Astrocyte of the hippocampus (primary cell): ENCODE measurements at places on chromosomes 6 and 20.

DNA sequence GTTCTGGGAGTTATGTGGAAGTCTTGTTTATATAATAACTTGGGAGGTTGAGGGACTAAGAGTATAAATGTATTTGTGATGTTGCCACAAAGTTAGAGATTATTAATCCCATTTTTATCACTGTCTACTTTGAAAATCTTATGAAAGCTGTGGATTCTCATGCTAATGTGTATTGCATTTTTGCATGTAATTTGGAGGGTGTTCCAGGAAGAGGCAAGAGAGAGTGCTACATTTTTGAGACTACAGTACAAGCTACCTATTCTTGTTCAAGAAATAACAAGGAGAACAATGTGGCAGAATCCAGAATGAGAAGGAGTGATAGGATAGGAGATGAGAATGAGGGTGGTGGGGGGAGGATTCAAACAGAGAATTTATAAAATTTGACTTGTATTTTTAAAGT, 34.9 kb downstream of the VTA1 start:
- DNase-seq = no peak

GRCh38 chr20:10897336-10897735, 223.5 kb upstream of the JAG1 start:
- no peak for DNase-seq

GRCh38 chr6:99746261-99746895, 139.7 kb downstream of the PRDM13 start:
- peak; percentile 80 for DNase-seq

DNA sequence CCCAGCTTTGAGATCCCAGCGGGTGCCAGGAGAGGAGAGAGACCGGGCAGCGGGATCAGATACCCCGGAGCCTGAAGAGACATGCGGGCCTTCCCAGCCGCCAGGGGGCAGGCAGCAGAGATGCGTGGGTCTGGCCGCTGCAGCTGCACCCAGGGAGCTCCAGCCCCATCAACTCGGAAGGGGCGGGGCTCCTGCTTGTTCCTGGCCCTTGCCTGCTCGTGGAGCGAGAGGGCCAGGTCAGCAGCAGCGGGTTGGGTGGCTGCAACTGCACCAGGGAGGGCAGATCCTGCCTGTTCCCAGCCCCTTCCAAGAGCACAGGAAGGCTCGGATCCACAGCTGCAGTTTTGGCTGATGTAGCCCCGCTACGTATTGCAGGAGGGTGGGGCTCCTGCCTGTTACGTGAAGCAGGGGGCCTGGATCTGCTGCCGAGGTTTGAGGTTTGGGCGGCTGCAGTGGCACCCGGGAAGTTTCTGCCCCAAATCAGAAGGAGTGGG, 532.8 kb downstream of the RFPL4B start:
- DNase-seq = peak; percentile 62

DNA sequence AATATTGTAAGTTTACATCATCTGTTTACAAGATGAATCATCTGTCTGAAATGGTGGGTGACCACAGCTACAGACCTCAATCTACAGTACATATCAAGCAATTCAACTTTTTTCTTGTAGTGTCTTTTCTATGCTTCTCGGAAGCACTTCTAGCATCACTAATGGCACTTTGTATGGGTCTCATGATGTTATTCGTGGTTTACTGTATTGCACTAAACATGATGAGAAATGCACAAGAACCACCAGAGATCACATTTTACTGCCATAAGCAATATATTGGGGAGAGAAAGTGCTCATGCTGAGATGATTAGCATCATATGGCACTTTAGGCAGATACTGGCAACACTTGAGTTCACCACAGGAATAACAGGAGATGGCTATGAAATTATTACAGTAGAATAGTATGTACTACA, 15.4 kb upstream of the BTBD3 start:
- peak; percentile 52 for DNase-seq

DNA sequence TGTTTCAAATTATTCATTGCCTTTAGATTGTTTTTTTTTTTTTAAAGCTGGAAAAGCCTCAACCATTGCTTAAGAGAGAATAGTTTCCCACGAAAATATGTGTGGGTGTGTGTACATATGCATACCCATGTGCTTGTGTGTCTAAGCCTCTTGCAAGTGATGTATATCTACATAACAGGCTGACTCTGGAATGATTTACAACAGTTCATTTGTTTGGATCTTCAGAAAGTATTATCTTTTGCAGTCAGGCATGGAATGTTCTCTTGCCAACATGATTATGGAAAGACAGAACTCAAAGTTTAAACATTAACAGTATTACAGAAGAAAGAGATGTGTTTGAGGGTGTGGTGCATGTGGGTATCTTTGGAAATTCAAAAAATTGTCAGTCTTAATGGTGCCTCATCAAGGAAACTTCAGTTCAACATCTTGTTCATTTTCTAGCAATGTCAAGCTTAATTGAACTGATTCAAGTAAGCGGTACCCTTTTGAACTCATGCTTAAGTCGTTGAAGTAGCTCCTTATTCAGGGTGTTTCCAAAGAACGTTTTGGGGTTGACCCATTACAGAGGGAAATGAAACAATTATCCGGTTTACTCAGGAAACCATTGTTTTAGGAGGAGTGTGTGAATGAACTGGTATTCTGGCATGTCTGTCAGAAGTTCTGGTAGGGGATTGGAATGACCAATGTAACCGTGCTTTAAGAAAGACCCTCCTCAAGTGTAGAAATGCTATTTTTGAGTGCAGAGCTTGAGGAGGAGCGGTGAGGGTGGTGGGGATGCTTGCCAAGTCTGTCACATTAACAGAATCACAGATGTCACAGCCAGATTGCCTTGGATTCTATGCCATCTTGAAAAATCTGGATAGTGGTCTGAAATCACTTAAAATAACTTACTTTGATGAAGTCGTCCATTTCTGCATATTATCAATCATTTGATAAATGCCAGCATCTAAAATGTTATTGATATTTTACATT, 60.3 kb downstream of the ADGRG6 start:
- no peak for DNase-seq

DNA sequence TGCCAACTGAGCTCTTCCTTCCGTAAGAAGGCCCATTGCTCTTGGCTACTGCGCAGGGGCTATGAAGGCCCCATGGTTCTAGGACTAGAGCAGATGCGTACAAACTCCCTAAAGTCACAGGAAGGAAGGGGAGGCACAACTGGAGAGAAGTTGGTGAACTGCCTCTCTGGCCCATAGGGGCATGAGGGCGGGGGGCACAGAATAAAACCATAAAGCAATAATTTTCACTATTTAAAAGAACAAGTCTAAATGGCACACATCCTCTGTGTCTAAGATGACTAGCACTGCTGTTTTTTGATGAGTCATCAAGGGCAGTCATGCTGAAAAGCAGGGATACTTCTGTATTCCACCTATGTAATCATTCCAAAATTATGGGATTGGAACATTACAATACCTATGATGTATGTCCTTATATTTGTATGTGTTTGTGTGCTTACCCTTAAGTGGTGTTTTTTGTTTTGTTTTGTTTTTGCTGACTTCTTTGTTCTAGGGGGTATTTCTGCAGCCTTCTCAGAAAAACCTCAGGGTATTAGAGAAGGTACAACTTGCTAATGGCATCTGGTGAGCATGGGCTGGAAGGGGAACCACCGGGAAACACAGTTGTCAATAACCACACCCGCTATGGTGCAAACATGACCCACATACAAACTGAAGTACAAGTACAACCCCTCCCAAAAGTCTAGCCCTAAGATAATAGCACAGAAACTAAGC, 36.9 kb downstream of the B4GALT5 start:
- peak; percentile 57 for DNase-seq

DNA sequence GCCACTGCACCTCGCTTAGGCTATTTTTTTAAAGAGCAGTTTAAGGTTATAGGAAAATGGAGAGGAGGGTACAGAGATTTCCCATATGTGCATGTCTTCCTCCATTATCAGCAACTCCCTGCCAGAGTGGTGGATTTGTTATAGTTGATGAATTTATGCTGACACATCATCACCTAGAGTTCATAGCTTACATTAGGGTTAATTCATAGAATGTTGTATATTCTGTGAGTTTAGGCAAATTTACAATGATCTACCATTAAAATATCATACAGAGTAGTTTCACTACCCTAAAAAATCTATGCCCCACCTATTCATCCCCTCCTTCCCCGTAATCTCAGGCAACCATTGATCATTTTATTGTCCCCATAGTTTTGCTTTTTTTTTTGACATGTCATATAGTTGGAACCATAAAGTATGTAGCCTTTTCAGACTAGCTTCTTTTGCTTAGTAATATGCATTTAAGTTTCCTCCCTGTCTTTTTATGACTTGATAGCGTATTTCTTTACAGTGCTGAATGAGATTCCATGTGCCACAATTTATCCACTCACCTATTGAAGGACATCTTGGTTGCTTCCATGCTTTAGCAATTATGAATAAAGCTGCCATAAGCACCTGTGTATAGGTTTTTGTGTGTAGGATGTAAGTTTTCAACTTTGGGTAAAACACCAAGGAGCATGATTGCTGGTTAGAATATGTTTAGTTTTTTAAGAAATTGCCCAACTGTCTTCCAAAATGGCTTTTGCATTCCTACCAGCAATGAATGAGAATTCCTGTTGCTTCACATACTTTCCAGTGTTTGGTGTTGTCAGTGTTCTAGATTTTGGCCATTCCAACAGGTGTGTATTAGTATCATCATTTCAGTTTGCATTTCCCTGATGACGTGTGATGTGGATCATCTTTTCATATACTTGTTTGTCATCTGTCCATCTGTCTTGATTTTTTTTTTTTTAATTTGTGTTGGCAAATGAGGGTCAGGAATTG, 60.2 kb downstream of the NCOA3 start:
- DNase-seq = no peak

DNA sequence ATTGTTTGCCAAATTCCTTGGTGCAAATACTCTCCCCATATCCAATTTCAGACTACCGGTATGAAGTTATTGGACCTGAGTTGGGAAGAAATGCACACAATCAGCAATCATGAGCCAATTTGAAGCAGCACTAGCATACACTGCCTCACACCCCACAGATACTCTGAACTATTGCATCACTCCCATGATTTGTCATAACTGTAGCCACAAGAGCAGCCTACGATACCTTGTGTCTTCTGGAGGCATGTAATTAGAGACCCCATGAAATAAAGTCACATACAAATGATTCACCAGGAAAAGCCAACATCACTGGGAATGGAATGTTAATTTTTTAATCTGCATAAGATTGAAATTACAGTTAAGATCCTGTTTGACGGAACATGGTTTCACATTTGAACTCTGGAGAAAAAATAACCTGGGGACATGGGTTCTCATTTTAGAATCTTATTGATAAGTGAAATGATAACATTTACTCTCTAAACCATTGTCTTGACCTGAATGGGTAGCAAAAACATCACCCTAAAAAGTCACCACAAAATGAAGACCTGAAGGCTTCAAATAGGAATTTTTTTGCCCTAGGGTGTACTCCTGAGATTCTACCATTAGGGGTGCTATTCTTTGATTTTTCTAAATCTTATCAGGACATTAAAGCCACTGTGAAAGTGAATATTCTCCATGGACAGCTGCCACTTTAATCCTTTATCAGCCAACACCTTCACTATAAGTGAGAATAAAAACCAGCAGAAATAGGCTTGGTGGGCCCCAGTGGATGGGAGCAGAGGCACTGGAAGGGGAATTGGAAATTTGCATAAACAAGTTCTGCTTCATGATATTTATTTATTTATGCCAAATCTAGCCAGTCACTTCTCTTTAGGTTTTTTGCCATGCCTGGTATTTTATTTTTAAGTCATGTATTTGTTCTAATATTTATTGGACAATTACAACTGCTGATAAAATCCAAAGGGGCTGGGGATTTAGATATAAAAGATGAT, 34.5 kb upstream of the HBS1L start:
- peak; percentile 6 for DNase-seq

- DNase-seq = no peak
Observed at GRCh38 chr6:116468293-116468692, 7.1 kb downstream of the CALHM6 start.

DNA sequence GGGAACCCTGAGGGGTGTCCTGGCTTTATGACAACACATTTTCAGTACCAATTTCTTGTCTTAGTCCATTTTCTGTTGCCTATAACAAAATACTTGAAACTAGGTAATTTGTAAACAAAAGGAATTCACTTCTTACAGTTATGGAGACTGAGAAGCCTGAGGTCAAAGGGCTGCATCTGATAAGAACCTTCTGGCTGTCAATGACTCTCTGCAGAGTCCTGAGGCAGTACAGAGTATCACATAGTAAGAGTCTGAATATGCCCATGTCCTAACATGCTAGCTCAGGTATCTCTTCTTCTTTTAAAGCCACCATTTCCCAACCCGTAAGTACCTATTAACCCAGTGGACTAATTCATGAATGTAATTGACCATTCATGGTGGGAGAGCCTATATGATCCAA, 1458.6 kb upstream of the EYS start:
- DNase-seq = no peak

- peak; percentile 88 for DNase-seq
Observed at GRCh38 chr20:6708010-6708409, 59.5 kb upstream of the BMP2 start.

DNA sequence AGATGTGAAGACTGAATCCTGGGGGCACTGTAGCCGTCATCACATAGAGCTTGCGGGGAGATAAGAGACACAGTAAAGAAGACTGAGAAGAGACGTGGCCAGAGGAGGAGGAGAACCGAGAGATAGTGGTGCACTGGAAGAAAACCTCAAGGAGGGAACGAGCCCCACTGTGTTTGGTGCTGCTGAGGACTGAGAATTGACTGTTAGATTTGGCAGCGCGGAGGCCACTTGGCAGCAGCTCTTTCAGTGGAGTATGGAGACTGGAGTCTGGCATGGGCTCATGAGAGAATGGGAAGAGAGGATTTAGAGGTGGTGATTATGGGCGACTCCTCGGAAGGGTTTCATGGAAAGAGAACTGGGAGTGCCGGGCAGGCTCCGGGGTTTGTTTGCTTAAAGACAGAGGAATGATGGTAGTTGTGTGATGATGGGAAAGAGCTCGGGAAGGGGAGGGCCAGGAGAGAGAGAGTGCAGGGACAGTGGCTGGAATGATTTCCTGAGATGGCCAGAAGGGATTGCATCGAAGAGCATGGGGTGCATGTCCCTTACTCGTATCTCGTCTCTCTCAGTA, 18.0 kb downstream of the CDYL start:
- DNase-seq = no peak

DNA sequence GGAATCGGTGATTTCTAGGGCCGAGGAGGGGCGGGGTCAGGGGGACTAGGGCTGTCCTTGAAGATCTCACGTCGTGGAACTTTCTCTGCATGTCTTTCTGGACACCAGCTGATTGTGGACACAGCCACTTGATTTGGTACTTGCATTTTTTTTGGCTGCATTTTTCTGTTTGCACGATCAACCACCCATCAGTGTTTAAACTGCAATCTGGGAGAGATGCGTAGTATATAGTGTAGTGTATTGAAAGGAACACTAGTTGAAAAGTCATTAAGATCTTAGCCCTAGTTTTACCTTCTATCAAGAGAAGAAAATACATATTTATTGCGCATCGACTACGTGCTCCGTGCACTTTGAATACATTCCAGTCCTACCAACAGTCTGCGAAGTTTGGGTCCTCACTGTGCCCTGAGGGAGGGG, 657 bp downstream of the NT5DC1 start:
- DNase-seq = no peak

DNA sequence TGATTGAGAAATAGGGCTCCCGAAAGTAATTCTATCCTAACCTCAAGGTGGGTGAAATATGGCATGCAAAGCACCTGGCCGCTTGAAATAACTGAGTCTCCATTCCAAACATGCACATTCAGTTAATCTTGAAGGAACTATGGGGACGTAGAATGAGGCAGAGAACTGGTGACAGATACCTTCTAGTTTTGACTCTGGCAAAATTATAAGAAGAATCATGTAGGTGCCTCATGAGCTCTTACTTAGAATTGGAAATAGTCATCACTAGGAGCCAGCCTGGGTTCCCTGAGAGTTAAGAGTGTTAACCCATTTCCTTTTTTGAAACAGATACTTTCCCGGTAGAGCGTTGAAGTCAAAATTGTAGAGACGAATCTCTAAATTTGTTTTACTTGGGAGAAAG, 49.3 kb downstream of the RPF2 start:
- DNase-seq = no peak

GRCh38 chr6:148557796-148558321, 189.0 kb upstream of the UST start:
- DNase-seq = peak; percentile 53
